Activated naive CD4-positive, alpha-beta T cell treated with anti-CD3 and anti-CD28 coated beads, Interleukin-2, amount 50 U/mL, for 16 hours (primary cell): ENCODE measurements at places on chromosomes 12 and 14.
A peak's percentile ranks its signal among the peaks of the same experiment; 100 is the strongest.

- DNase-seq: no peak
These were observed 85.0 kb downstream of the SYNE3 start for GRCh38 chr14:95431199-95432143.

DNA sequence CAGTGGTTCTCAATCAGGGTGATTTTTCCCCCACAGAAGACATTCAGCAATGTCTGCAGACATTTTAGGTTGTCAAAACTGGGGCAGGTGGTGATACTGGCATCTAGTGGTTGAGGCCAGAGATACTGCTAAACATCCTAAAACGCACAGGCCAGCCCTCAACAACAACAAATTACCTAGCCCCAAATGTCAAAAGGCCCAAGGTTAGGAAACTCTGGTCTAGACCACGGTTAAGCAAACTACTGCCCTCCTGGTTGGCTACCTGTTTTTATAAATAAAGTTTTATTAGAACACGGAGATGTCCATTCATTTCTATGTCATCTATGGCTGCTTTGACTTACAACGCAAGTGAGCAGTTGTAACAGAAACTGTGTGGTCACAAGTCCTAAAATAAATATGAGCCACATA is 186.7 kb downstream of the EFCAB11 start:
- DNase-seq: peak; percentile 65

DNA sequence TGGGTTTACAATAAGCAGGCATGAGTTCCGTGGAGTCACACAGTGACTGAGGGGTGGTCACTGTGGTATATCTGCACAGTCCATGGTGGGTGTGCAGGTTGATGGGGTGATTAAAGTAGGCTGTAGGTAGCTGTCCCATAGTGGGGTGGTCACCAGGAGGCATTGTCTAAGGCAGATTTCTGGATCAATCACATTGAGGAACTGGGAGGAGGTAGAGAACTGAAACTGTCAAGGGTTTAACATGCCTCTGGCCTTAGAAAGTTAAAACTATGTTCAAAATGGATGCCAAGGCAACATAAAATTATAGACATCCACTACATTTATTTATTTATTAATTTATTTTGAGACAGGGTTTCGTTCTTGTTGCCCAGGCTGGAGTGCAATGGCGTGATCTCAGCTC is 8.3 kb downstream of the ADCK1 start:
- no peak for DNase-seq

GRCh38 chr12:62933602-62934238 is 1.2 kb downstream of the PPM1H start:
- DNase-seq: no peak

DNA sequence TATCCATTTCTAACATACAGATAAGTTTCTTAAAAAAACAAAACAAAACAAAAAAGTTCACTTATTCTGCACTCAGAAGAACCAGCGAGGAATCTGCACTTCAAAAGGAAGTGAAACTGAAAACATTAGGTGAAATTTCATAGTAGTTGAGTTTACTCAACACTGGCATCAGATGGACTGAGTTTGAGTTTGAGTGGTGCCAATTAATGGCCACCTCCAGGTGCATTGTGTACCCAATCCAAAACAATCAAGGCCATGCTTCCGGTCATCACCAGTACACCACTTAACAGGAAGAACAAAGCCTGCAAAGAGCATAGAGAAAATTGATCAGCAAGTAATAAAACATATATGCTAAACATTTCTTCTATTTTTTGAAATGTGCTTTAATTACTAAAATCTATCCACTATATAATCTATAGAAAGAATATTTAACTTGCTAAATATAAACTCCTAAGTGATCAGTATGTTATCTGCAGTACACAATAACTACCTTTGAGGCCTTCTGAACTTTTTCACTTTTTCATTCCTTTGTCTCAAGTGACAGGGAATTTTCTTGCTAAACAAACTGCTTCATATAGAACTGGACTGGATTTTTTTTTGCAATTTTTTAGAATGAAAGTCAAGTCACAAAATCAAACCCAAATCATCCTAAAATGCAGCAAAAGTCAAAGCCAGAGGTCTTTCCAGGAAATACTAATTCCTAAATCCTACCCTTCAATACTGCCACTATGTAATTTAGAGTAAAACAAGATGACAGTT is 11.5 kb downstream of the SLC38A2 start:
- no peak for DNase-seq

- DNase-seq: no peak
These were observed 1159.2 kb upstream of the TMEM132C start for GRCh38 chr12:127107744-127108143.

DNA sequence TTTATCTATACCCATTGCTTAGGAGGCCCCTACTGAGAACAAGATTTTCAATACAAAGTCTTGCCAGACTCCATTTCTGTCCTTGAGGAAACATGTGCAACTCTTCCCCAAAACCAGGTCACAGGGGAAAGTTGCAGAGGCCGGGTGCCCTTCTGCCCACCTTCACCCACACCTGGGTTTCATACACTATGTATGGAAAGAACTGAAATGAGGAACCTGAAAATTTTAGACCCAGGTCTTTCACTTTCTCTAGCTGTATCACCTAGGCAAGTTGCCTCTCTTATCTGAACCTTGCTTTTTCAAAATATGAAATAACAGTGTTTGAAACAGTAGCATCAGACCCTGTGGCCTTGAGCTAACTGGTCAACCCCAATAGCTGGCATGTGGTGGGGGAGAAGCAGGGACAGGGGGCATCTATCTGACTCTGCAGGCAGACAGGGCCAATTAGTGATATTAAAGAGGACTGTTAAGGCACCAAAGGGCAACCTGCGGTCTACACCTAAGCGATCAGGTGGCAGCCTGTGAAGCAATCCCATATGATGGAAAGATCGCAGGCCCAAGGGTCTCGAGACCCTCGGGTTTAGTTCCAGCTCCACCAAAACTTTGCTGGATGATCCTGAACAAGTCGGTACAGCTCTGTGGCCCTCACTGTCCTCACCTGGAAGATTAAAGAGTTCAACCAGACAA is 346.5 kb downstream of the BCL11B start:
- no peak for DNase-seq

- peak; percentile 48 for DNase-seq
These were observed 1.4 kb downstream of the ATF1 start for GRCh38 chr12:50765095-50765911.

DNA sequence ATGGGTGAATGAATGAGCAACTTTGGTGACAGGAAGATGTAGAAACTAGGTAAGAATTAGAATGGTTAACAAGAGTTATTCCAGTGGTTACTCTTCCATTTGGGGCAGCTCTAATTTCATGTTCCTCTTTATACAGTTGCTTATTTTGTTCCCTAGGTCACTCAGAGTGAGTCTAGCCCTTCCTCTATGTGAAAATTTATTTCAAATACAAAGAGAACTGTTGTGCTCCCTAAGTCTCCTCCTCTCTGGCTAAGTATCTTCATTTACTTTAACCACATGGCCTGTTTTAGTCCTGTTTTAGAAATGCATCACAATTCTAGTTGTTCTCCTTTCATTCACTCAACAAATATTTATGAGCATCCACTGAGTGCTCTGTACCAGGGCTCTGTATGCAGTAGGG is 51.1 kb upstream of the HIF1A start:
- DNase-seq: no peak

DNA sequence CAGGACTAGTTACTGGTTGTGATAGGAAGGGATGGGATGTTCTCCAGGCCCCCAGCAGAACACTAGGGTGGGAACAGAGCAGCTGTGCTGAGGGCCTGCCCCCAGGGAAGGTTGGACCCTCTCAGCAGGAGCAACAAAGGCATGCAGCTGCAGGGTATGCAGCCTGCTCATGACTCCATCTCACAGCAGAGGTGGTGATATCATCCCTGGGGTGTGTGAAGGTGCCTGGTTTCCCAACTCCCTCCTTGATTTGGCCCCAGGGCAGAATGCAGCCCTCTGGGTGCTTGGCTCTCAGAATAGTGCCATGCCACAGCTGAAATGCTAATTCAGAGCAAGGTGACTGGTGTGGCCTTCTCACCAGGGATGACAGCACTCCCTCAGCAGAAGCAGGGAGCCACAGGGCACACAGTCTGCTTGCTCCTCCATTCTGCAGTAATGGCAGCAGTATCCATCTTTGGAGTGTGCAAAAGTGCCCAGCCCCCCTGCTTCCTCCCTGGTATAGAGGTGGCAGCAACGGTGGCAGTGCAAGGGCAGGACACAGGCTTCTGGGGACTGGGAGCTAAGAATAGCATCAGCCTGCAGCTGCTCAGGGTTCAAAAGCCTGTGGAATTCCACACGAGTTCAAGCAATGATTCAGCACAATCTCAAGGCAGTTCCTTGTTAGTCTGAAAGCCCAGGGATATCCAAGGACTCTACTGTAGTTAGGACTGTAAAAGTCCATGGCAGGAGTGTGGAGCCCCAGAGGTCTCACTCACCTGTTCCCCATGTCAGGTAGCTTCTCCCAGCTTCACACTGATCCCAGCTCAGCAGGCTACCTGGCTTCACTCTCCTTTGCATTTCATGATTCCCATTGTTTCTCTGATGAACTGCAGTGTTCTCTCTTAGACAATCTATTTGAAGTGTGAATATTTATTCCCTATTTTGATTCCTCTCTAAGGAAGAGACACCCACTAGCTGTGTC is 298.1 kb upstream of the FOXG1 start:
- DNase-seq: no peak

DNA sequence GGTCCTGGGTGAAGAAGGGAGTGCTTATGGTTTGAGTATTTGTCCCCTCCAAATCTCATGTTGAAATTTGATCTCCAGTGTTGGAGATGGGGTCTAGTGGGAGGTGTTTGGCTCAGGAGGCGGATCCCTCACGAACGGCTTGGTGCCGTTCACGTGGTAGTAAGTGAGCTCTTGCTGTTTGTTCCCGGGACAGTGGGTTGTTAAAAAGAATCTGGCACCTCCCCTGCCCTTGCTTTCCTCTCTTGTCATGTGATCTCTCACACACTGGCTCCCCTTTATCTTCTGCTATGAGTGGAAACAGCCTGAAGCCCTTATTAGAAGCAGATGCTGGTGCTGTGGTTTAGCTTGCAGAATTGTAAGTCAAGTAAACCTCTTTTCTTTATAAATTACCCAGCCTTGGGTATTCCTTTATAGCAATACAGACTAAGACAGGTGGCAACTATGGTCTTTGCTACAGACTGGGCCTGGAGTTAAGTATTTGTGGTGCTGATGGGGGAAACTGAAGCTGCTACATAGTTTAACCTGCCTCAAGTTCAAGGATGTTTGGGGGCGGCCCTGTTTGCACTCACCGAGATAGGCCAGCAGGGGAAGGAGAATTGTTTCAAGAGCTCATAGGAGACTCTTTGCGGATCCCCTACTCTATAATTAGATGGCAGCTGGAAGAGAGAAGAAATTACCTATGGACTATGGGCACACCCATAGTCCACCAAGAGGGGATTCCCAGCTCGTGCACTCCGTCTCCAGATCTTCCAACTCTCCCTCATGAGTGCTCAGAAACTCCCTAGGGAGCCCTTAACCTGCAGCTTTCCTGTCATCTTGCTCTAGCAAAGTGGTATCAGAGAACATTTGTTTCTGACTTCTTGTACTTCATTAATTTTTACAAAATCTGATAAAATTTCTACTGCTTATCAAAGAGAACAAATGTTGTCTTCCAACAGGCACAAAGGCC is 164.6 kb downstream of the SLC15A5 start:
- no peak for DNase-seq

GRCh38 chr14:93046705-93047050 is 69.0 kb downstream of the ITPK1 start:
- no peak for DNase-seq

DNA sequence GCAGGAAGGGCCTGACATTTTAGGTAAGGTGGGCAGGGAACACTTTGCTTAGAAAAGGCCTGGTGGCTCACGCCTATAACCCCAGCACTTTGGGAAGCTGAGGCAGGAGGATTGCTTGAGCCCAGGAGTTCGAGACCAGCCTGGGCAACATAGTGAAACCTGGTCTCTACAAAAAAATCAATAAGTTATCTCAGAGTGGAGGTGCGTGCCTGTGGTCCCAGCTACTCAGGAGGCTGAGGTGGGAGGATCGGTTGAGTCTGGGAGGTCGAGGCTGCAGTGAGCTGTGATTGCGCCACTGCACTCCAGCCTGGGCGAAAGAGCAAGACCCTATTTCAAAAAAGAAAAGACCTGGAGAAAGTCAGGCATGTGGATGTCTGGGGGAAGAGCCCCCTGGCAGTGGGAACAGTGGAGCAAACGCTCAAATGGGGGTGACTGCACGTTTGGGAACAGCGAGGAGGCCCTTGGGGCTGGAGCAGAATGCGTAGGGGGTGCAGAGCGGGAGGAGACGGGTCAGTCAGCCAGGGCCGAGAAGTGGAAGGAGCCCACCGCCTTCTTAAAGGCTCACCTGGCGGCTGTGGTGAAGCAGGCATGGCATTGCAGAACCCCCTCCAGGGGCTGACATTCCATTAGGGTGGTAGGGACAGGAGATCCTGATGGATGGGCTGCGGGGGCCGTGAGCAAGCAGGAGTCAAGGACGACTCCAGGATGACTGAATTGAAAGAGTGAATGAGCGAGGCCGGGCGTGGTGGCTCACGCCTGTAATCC is 6.2 kb upstream of the KIF26A start:
- no peak for DNase-seq

DNA sequence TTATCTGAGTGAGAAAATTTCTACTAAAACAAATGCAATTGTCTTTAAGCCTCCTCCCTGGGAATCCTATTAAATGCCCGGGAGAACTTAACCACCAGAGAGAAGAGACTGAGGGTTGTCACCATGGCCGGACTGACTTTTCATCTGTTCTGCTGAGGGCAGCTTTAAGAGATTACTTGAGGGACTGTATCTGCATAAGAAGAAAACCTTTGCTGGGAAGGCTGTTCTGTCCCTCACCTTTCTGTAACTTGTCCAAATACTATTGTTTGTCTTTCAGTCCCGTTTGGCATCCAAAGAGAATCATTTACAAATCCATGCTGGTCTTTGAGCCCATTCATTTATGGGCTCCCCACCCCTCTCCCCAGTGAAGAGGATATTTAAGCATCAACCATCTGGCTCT is 306.3 kb upstream of the FLRT2 start:
- DNase-seq: no peak

DNA sequence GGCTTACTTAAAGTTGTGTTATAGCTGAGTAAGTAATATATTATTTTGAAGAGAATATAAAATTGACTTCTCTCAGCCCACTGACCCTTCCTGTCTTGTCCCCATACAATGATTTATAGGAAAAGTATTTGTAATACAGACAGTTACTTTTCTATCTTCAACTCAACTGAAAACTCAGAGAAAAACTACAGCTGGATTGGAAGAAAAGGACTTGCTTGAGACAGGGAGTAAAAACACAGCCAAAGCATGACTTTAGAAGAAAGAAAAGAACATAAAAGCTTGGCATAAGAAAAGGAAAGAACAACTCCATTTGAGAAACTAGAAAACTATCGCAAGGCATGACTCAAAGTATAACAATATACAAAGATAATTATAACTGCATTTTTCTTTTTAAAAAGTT is 57.5 kb downstream of the MSRB3 start:
- no peak for DNase-seq

DNA sequence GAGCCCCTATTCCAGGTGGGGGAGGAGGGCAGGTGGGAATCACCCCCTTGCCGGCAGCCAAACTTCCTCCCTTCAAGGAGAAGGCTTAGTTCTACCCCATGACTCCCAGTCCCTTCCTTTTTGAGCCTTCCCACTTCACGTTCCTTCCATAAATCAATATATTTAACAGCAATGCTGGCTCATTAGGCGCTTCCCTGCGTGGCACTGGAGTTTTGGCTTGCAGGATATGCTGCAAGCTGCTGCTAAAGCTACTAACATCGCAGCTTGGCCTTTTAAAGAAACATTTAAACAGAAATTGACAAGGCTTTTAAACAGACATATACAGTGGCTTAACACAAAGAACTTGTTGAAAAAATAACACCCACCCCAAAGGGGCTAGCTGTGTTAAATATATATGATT is 308.0 kb upstream of the FKBP4 start:
- no peak for DNase-seq

GRCh38 chr12:120183211-120183631 is 11.3 kb downstream of the GCN1 start:
- DNase-seq: no peak
